ENCODE measurements at places on chromosomes 2 and 18. TPM values are rescaled to one million over a fixed set of nuclear protein-coding genes. Genes with fewer than 3 reads are reported as not detected.

DNA sequence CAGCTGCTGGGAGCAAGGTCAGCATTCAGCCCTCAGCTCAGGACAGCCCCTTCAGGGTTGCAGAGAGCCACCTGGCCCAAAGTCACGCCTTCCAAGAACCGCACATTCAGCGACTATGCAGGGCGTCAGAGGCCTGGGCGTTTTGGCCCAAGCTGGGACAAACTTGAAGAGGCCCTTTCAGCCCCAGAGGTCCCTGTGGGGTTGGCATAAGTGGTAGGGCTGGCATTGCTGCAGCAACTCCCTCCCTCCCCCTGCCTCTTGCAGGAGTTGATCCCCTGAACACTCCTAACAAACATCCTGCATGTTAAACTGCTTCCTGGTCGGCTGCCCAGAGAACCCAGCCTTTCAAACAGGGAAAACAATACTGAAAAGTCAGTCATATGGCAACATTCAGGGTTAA, 192.9 kb upstream of the SMAD2 start:
- no peaks in the 10 kb centered on the region for H3K4me1 ChIP-seq
- peaks cover 33% of the 10 kb centered on the region for H3K27me3 ChIP-seq
- DNase-seq: no peak
- no peaks in the 10 kb centered on the region for H3K36me3 ChIP-seq
- no peak overlapping the region for H3K4me3 ChIP-seq
- H3K27ac ChIP-seq: no peak overlapping the region

- H3K4me1 ChIP-seq: peaks cover 70% of the 10 kb centered on the region
- DNase-seq: no peak
- H3K27me3 ChIP-seq: no peaks in the 10 kb centered on the region
- H3K27ac ChIP-seq: peak overlapping the region; percentile 90
These were observed 362.7 kb downstream of the RND3 start for GRCh38 chr2:150124739-150125138.

DNA sequence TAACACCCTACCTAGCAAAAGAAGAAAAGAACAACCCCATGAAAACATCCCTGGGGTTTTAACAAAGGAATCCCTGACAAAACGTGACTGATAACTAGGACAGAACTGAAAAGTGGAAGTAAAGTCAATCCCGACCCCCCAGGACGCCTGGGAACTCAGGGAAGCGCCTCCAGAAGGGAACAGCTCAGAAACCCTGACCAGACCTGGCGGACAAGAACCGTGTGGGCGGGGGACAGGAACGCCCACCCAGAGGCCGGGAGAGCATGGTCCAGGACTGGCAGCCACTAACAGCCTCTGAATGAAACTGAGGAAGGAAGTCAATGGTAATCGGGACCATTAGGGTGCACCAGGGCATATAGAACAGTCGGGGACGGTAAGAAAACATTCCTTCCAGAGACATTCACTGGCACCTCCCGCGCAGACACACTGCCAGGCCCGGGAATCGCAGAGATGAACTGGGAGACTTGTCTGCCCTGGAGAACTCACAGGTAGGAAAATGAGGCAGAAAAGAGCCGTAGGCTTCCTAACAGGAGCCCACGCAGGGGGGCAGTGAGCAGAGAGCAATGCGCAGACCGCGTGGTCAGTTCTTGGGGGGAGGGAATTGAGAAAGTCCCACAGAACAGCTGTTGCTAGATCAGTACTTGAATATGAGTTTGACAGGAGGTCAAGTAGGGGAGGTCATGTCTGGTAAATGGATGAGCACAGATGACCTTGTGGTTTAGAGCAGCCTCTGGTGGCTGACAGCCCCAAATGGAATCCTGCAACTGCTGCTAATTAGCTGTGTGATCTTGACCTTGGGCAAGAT, 1.3 kb upstream of the TBC1D8 start:
- H3K27me3 ChIP-seq: peaks cover 12% of the 10 kb centered on the region
- H3K36me3 ChIP-seq: no peaks in the 10 kb centered on the region
- DNase-seq: peak; percentile 10
- no peak overlapping the region for H3K27ac ChIP-seq
- H3K4me3 ChIP-seq: peak overlapping the region; percentile 84

DNA sequence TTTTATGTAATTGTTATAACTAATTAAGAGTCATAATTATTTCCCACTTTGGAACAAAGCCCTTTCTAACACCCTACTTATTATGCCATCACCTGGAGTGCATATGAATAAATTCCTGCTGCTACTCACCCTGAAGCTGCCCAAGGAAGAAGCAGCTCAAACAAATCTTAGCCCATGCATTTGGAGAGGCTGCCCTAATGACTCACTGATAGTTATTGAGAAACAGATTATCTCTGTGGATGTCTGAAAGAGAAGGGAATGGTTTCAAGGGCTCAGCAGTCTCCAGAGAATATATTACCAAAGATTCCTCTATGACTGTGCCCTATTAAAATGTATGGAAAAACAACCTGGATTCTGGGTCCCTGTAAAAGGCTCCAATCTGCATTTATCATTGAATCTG, 81.0 kb downstream of the GPR39 start:
- no peak for DNase-seq
- H3K36me3 ChIP-seq: no peaks in the 10 kb centered on the region
- H3K4me1 ChIP-seq: no peaks in the 10 kb centered on the region
- no peak overlapping the region for H3K4me3 ChIP-seq
- no peaks in the 10 kb centered on the region for H3K27me3 ChIP-seq

DNA sequence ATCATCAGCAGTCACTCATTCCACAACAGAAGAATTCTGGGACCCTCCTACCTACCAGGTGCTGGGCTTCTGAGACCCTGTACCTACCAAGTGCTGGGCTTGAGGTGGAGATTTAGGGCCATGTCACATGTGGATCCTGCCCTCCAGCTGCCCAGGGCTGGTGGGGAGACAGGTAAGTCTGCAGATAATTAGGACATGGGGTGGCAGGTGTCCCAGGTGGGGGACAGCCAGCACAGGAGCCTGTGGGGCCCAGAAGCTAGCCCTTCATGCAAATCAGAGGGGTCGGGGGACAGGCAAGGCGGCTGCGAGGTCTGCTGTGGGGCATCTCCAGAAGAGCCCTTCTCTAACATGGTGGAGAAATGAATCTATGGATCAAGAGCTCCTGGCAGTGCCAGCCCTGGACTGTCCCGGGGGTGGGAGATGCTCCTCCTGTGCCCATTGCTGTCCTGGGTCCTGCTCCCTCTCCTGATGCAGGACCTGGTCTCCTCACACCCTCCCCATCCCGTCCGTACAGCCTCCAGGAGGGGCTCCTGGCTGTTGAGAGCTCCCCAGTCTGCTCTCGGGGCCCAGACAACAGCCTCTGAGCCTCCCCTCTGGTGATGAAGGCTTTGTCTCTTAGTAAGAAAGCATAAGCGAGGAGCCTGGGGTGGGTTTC, 106.3 kb upstream of the GLI2 start:
- peaks cover 5% of the 10 kb centered on the region for H3K27me3 ChIP-seq
- H3K4me3 ChIP-seq: no peak overlapping the region
- peaks cover 25% of the 10 kb centered on the region for H3K4me1 ChIP-seq

- no peak overlapping the region for H3K27ac ChIP-seq
- H3K27me3 ChIP-seq: peaks cover 6% of the 10 kb centered on the region
- H3K36me3 ChIP-seq: no peaks in the 10 kb centered on the region
- H3K4me1 ChIP-seq: no peaks in the 10 kb centered on the region
- no peak for DNase-seq
These were observed 93.7 kb downstream of the CERKL start for GRCh38 chr2:181563101-181563692.

- peaks cover 44% of the 10 kb centered on the region for H3K4me1 ChIP-seq
- H3K36me3 ChIP-seq: peaks cover 68% of the 10 kb centered on the region
- no peak overlapping the region for H3K4me3 ChIP-seq
These were observed 32.4 kb downstream of the WDR43 start for GRCh38 chr2:28926847-28927246.

- H3K4me3 ChIP-seq: no peak overlapping the region
- peaks cover 14% of the 10 kb centered on the region for H3K27me3 ChIP-seq
- H3K36me3 ChIP-seq: no peaks in the 10 kb centered on the region
- H3K27ac ChIP-seq: no peak overlapping the region
- no peaks in the 10 kb centered on the region for H3K4me1 ChIP-seq
These were observed 153.1 kb upstream of the SLC14A2 start for GRCh38 chr18:45462179-45462578.

DNA sequence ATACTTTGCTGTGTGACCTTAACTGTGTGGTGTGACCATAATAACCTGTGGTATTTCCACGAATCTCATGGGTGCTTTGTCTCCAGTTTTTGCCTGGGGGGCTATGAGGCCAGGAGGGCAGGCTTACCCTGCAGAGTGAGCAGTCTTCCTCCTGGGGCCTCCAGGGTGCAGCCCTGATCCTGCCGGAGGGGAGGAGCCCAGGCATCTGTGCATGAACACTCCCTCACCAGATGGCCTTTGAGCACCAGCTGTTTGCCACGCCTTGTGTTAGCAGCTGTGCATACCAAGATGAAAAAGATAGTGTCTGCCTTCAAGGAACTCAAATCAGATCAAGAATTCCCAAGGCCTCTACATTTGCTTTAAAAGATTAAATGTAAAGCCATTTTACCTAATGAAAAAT, 75.0 kb upstream of the RBM44 start:
- no peak overlapping the region for H3K27ac ChIP-seq
- H3K36me3 ChIP-seq: peaks cover 35% of the 10 kb centered on the region
- no peak overlapping the region for H3K4me3 ChIP-seq
- no peaks in the 10 kb centered on the region for H3K27me3 ChIP-seq
- DNase-seq: no peak

DNA sequence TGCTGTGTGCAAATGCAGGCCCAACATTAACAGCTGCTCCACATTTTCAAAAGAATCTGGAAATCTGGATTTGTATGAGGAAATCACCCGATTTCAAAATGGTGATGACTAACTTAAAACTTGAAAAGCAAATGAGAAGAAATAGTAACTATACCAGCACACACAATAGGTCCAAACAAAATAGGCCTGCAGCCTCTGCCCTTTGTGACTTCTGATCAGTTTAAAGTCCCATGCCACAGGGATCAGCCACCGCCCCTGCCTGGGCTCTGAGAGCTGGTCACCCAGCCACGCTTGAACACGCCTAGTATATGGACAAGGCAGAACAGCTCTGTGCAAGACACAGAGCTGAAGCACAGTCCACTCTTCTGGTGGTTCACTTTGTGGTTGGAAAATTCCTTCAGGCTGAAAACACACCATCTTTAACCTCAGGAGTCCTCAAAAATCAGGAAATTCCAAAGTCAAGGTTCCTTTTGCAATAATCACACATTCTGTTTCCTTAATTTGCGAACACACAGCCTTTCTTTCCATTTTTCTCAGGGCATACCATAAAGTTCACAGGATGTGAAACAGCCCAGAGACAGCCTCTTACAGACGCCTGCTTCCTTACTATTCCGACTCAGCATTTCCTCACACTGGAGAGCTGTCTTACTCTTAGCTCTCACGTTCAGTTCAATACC, 150.1 kb upstream of the RIOK3 start:
- H3K27me3 ChIP-seq: peaks cover 3% of the 10 kb centered on the region
- peak overlapping the region; percentile 54 for H3K4me3 ChIP-seq
- H3K36me3 ChIP-seq: peaks cover 3% of the 10 kb centered on the region
- DNase-seq: peak; percentile 82

- H3K36me3 ChIP-seq: no peaks in the 10 kb centered on the region
- no peaks in the 10 kb centered on the region for H3K27me3 ChIP-seq
- no peak overlapping the region for H3K27ac ChIP-seq
- DNase-seq: no peak
- H3K4me1 ChIP-seq: peaks cover 37% of the 10 kb centered on the region
These were observed 44.4 kb downstream of the KCNE4 start for GRCh38 chr2:223096235-223096970.

DNA sequence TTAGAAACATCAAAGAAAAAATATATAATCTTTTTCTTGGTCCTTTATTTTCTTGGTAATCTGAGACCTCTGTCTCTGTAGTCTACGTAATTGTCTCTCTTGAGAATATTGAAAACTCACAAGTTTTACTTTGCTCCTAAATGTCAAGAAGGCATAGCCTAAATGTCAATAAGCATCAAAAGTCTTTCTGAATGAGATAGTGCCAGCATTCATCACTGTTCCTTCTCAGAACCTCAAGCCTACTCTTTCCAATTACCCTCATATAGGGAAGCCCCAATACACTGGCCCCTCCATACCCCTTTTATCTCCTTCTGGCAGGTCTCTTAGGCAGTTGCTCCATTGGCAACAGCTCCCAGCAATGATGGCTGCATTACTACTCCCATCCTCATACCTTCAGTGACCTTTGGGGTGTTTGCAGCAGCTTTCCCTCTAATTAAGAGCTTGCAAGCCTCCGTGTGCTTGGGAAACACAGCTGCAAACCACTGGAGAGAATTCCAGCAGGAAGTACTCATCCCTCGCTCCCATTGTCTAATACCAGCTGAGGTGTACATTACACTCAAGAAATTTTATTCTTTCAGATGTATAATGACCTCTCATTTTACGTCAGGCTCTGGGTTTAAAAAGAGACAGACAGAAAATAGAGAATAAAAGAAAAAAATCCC, 95.8 kb downstream of the KYNU start:
- no peak for DNase-seq
- H3K4me3 ChIP-seq: no peak overlapping the region
- no peaks in the 10 kb centered on the region for H3K27me3 ChIP-seq
- H3K4me1 ChIP-seq: peaks cover 15% of the 10 kb centered on the region
- no peak overlapping the region for H3K27ac ChIP-seq

- H3K4me1 ChIP-seq: no peaks in the 10 kb centered on the region
- H3K27ac ChIP-seq: no peak overlapping the region
- peaks cover 7% of the 10 kb centered on the region for H3K36me3 ChIP-seq
- no peak overlapping the region for H3K4me3 ChIP-seq
These were observed 18.0 kb downstream of the FBXO41 start for GRCh38 chr2:73266061-73266901.

DNA sequence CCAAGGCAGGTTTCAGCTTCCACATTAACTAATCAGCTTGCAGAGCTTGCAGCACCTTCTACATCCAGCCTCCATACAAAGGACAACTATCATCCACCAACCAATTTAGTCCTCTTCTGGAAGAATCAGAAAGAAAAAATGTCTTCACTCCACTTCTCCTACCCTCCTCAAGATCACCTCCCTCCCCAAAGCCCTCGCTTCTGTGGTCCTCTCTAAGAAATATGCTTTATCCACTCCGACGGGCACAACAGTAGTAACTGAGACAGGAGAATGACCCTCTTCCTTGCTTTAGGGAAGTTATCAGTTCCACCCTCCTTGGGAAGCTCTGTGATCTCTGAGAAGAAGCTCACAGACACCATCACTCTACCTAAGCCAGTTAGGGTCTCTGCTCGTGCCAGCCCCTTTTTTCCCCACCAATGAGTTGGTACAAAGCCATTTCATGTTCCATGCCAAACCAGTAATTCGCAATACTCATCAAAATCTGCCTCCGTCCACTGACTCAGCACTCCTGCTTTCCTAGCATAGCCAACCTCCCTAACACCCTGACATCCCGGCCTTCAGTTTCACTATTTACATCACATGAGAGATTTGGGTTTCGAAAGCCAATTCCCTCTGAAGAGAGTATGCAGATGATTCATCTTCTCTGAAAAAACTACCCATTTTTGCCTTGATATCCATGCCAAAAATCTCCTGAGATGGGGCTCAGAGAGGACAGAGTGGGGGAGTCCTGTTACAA, 114.1 kb upstream of the PKDCC start:
- peaks cover 24% of the 10 kb centered on the region for H3K4me1 ChIP-seq
- no peaks in the 10 kb centered on the region for H3K36me3 ChIP-seq
- peaks cover 27% of the 10 kb centered on the region for H3K27me3 ChIP-seq
- H3K4me3 ChIP-seq: peak overlapping the region; percentile 49
- H3K27ac ChIP-seq: peak overlapping the region; percentile 9

- H3K4me3 ChIP-seq: no peak overlapping the region
- no peak overlapping the region for H3K27ac ChIP-seq
- H3K36me3 ChIP-seq: no peaks in the 10 kb centered on the region
These were observed 72.7 kb upstream of the OTOS start for GRCh38 chr2:240213226-240213475.

The SPP2 gene
- not detected for total RNA-seq

The ZSWIM2 gene
- total RNA-seq: not detected

The RAB31 gene
- 30.6 TPM for total RNA-seq

The ZCCHC2 gene
- 5.5 TPM for total RNA-seq

The SLC9A4 gene
- total RNA-seq: not detected

The SCN9A gene
- 67.4 TPM for total RNA-seq

The COLEC12 gene
- not detected for total RNA-seq

The SERPINE2 gene
- total RNA-seq: 253 TPM
